ENCODE measurements at places on chromosomes 1 and 21.

DNA sequence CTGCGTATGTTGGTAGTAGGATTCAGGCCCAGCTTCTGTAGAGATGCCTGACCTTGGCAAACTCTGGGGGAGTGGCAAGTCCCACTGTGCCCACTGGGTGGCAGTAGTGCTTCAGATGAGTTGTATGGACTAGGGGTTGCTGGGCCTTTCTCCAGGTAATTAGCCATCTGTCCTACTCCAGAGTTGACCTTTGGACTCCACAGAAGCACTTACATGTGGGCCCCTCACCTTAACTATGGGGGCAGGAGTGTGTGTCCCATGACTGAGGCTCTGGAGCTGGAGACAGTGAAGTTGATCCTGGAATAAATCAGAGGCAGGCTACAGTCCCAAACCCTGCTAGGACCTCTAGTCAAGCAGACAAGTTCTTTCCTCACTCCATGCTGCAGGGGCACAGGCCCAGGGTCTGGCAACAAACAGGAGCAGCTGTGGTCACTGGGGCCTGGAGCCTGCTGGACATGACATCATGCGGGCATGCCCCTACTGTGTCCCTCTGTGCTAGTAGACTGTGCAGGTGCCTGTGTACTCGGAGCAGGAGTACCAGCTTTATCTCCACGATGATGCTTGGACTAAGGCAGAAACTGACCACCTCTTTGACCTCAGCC lies 4.6 kb downstream of the DMAP1 start:
- H3K27me3 ChIP-seq, result no peaks in the 10 kb centered on the region
- H3K36me3 ChIP-seq, result peaks cover 18% of the 10 kb centered on the region
- peaks cover 23% of the 10 kb centered on the region for H3K4me1 ChIP-seq
- DNase-seq, result peak; percentile 82

DNA sequence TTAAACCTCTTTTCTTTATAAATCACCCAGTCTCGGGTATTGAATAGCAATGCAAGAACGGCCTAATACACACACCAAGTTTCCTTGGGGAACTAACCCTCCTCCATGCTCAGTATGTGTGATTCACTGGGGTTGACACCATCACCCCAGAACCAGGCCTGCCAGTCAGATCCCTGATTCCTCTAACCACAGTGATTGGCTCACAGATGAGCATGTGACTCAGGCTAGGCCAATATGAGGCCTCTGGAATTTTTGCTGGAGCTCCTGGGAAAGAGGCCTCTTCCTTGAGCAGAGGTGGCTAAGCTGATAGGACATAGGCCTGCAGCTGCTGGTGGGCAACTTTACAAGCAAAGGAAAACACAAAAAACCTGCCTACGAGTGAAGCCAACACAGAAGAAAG lies 74.7 kb upstream of the ZBTB40 start:
- no peaks in the 10 kb centered on the region for H3K4me1 ChIP-seq
- no peak for DNase-seq
- H3K27me3 ChIP-seq, result peaks cover 2% of the 10 kb centered on the region

DNA sequence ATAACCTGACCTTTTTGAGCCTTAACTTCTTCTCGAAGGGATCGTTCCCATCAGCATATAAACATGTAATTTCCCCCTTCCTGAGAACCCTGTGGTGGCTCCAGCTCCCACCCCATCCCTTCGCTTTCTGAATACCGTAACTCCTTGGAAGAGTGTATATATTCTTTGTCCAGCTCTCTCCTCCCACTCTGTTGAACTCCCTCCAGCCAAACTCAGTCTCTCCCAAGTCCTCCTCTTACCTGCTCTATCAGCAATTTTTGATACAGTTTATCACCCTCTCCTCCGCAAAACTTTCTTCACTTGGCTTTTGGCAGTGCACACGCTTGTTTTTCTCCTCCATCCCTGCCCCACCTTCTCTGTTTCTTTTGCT lies 109.9 kb upstream of the SLC25A33 start:
- peaks cover 49% of the 10 kb centered on the region for H3K4me1 ChIP-seq
- peak overlapping the region; percentile 98 for H3K27ac ChIP-seq
- H3K4me3 ChIP-seq, result peak overlapping the region; percentile 94
- DNase-seq, result no peak

DNA sequence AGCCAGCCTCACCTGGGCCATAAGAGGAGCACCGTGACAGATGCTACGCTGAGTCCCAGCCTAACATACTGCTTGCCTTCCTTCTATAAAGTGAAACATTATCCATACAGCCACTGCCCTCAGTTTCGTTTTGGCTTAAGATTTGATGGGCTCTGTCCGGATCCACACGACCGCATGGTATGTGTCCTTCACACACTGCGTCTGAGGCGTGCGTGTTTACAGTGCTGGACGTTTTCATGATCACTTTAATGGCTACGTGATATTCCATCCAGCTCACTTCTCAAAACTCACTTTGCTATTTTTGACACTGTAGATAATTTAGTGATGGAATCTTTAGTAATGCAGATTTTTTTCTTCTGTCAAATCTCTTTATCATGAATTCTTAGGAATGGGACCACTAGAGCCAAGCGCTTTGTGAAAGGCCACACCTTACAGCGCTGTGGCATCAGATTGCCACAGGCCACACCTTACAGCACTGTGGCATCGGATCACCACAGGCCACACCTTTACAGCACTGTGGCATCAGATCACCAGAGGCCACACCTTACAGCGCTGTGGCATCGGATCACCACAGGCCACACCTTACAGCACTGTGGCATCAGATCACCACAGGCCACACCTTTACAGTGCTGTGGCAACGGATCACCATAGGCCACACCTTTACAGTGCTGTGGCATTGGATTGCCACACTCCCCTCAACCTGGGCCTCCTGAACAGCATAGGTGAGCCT lies 47.1 kb downstream of the PRDM15 start:
- no peaks in the 10 kb centered on the region for H3K27me3 ChIP-seq
- no peak overlapping the region for H3K4me3 ChIP-seq
- H3K4me1 ChIP-seq, result peaks cover 2% of the 10 kb centered on the region
- DNase-seq, result no peak

GRCh38 chr1:183589384-183589783 lies 875 bp downstream of the NCF2 start:
- H3K27me3 ChIP-seq, result peaks cover 5% of the 10 kb centered on the region
- DNase-seq, result no peak
- H3K4me1 ChIP-seq, result peaks cover 52% of the 10 kb centered on the region
- H3K4me3 ChIP-seq, result peak overlapping the region; percentile 71

DNA sequence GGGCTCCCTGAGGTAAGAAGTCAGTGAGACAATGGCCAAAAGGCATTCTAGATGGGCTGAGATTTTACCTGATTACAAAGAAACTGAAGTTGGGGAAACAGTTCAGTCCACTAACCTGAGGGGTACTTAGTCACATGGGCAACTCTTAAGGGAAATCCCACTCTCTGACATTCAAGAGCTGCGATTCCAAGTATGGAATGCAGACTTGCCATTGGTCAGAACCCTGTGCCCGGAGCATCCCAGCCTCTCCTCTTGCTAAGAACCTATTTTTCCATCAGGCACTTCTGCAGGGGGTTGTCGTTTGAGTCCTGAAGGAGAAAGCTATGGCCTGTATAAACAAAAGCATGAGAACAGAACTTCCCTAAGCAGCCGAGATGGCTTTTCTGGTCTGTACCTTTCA lies 434.9 kb upstream of the DAB1 start:
- no peak overlapping the region for H3K4me3 ChIP-seq
- no peaks in the 10 kb centered on the region for H3K36me3 ChIP-seq
- DNase-seq, result no peak
- H3K27ac ChIP-seq, result no peak overlapping the region
- H3K27me3 ChIP-seq, result no peaks in the 10 kb centered on the region

- no peak for DNase-seq
- H3K4me3 ChIP-seq, result no peak overlapping the region
- peaks cover 2% of the 10 kb centered on the region for H3K27me3 ChIP-seq
- no peaks in the 10 kb centered on the region for H3K4me1 ChIP-seq
These were observed 70.7 kb upstream of the SYT6 start for GRCh38 chr1:114224196-114224907.

GRCh38 chr1:197771386-197771785 lies 3.9 kb downstream of the DENND1B start:
- H3K4me1 ChIP-seq, result peaks cover 65% of the 10 kb centered on the region
- no peak overlapping the region for H3K27ac ChIP-seq
- H3K27me3 ChIP-seq, result no peaks in the 10 kb centered on the region
- no peak overlapping the region for H3K4me3 ChIP-seq

DNA sequence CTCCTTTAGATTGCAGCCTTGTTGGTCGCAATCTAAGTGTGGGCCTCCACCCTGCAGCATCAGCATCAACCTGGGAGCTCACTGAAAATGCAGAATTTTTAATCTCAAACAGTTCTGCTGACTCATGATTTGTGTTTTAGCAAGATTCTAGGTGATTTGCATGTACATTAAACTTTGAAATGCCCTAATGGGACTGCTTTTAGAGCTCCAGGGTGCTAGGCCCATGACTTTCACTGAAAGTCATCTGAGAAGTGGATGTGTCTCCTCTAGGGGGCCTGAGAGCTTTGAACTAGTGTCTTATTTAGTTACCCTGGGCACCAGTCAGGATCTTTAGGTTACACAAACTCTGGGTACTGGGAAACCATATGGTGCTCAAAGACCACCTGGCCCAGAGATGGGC lies 9.0 kb downstream of the TRIM67 start:
- peaks cover 26% of the 10 kb centered on the region for H3K27me3 ChIP-seq
- H3K4me1 ChIP-seq, result no peaks in the 10 kb centered on the region
- DNase-seq, result no peak
- H3K27ac ChIP-seq, result no peak overlapping the region

DNA sequence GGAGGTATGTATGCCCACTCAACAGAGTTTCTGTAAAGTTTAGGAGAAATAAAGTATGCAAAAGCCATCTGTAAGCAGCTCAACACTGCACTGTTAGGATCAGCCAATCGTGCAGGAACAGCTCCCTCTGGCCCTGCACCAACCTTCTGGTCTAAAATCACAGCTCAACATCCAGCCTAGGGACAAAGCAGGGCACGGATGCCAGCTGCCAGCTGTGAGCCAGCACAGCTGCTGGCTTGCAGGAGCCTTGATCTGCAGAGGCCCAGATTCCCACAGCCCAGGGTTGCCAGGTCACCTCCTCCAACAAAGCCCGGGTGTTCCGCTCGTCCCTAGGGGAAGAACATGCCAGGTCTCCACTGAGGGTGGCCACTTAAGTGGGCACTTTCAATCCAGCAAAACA lies 8.6 kb downstream of the ACOT7 start:
- H3K36me3 ChIP-seq, result peaks cover 15% of the 10 kb centered on the region
- H3K4me3 ChIP-seq, result no peak overlapping the region
- no peak overlapping the region for H3K27ac ChIP-seq
- H3K4me1 ChIP-seq, result peaks cover 18% of the 10 kb centered on the region
- no peak for DNase-seq

- H3K36me3 ChIP-seq, result no peaks in the 10 kb centered on the region
- H3K4me1 ChIP-seq, result peaks cover 27% of the 10 kb centered on the region
- peaks cover 33% of the 10 kb centered on the region for H3K27me3 ChIP-seq
- no peak overlapping the region for H3K4me3 ChIP-seq
These were observed 3.7 kb downstream of the PEAR1 start for GRCh38 chr1:156897078-156897825.

DNA sequence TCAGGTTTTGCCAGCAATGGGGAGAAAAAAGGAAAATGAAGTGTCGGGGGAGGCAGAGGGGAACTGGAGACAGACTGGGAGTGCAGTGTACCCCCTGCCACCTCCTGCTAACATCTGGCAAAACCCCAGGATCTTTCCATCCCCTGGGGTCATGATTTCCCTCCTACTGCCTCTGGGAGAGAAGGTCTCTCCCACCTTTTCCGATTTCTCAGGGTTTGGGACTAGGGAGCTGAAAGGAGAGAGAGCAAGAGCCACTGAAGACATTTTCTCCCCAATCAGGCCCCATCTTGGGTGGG lies 5.1 kb downstream of the FHL3 start:
- peaks cover 54% of the 10 kb centered on the region for H3K4me1 ChIP-seq
- peaks cover 10% of the 10 kb centered on the region for H3K36me3 ChIP-seq
- no peaks in the 10 kb centered on the region for H3K27me3 ChIP-seq

- H3K36me3 ChIP-seq, result peaks cover 19% of the 10 kb centered on the region
- no peak for DNase-seq
- H3K27me3 ChIP-seq, result peaks cover 5% of the 10 kb centered on the region
- H3K27ac ChIP-seq, result no peak overlapping the region
- no peaks in the 10 kb centered on the region for H3K4me1 ChIP-seq
These were observed 7.4 kb upstream of the AMPD1 start for GRCh38 chr1:114702737-114703136.

DNA sequence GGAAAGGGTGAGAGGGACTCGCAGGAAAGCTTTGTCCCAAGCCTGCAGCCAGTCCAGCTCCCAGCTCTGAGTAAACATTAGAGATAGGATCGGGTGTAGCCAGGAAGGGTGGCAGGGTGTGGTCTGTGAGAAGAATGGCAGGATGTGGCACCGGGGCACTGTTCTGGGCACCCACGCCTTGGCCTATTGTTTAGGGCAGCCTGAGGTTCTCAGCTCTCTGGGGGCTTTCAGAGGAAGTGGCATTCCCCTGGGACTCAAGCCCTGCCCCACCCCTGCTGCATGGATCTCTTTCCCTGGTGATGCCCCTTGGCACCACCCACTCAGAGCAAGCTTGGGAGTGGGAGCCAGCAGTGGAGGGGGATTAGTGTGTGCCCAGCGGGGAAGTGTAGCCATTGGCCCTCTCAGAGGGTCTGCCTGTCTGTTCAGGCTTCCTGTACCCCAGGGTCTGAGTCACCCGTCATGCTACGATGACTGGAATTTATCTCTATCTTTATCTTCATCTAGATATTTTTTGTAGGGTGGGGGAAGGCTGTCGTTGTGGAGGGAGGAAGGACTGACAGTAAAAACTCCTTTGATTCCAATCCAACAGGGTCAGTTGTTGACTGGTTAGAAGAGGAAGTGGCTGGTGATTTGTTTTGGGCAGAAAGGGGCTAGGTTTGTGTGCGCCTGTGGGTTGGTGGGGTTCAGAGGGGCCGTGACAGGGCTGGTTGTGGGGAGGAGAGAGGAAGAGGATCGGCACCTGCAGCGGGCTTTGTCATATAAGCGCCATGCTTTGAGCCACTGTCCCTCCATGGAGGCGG lies 31.6 kb downstream of the SOX13 start:
- H3K4me3 ChIP-seq, result peak overlapping the region; percentile 10
- no peaks in the 10 kb centered on the region for H3K36me3 ChIP-seq
- no peaks in the 10 kb centered on the region for H3K27me3 ChIP-seq
- H3K27ac ChIP-seq, result peak overlapping the region; percentile 91
- peak; percentile 14 for DNase-seq

GRCh38 chr1:30909365-30910068 lies 959 bp upstream of the SDC3 start:
- peaks cover 2% of the 10 kb centered on the region for H3K36me3 ChIP-seq
- DNase-seq, result no peak
- peak overlapping the region; percentile 37 for H3K27ac ChIP-seq
- peak overlapping the region; percentile 68 for H3K4me3 ChIP-seq
- peaks cover 16% of the 10 kb centered on the region for H3K4me1 ChIP-seq

DNA sequence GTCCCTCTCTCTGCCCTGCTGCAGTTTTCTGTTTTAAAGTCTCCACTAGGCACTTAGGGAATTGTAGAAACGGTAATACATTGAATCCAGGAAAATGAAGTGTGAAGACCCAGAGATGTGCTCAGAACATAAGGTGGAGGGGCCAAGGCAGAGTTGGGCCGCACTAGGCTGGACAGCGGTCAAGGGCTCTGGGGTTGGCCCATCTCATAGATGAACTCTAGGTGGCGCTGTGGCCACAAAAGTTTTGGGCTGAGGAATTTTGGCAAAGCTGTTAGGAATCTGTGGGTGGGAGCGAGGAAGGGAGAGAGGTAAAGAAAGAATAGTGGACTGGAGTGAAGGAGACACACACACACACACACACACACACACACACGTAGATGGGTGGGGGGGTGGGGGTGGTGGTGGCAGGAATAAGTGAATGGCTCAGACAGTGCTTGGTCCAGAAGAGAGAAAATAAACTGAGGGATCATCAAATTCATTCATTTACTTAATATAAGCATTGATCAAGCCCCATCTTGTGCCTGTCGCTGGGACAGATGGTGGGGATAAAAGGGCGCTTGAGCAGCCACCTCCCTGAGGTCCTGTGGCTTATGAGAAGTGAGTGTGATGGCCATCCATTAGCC lies 258.5 kb downstream of the TRABD2B start:
- no peaks in the 10 kb centered on the region for H3K36me3 ChIP-seq

Measured in activated CD4-positive, alpha-beta T cell treated with anti-CD3 and anti-CD28 coated beads, Interleukin-2, amount 10 ng/mL, durations not matched to agents 7 days and 5 days (primary cell).